ENCODE measurements at places on chromosomes 5 and 9.

DNA sequence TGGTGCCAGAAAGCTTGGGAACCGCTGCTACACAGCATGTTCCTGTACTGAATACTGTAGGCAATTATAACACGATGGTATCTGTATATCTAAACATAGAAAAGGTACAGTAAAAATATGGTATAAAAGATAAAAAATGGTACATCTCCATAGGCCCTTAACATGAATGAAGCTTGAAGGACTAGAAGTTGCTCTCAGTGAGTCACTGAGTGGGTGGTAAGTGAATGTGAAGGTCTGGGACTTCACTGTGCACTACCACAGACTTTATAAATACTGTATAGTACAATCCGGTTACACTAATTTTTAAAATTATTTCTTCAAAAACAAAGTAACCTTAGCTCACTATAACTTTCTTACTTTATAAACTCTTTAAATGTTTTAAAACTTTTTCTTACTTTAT lies 819.9 kb upstream of the GRAMD2B start:
- DNase-seq, result no peak

- no peak for DNase-seq
Measured at GRCh38 chr9:6133346-6134063, 82.1 kb upstream of the IL33 start.

- peak; percentile 91 for DNase-seq
Measured at GRCh38 chr9:137236238-137236935, 4.7 kb upstream of the TUBB4B start.

DNA sequence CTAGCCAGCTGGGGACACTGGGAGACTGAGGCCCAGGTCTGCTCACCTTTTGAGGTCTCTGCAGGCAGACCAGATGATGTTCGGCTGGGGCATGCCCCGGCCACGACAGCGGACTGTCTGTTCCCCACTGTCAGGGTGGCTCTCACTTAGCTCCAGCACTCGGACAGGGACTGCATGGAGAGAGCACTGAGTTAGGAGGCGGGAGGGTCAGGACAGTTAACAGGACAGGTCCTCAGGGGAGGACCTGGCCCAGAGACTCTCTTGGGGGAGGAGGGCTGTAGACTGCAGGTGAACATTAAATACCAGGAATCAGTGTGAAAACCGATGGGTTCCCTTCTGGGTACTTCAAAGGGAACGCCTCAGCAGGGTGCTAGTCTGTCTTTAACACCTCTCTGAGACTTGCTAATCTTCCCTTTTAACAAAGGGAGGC lies 25.1 kb downstream of the PDGFRB start:
- DNase-seq, result no peak

DNA sequence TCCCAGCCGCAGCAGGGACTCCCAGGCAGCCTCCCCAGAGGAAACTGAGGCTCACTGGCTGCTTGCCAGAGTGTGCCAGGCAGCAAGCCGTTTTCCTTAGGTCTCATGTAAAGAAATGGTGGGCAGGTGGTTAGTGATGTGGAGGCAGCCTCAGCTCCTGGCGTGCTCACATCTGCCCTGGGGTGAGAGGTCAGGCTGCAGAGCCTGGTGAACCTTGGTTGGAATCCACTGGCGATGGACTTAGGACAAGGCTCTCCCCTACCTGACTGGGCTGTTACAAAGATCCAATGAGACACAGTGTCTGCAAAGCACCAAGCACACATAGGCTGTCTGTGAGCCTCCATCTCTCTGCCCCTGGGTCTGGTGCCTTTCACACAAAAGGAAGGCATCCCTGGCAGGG lies 30.9 kb downstream of the LHX6 start:
- DNase-seq, result no peak

DNA sequence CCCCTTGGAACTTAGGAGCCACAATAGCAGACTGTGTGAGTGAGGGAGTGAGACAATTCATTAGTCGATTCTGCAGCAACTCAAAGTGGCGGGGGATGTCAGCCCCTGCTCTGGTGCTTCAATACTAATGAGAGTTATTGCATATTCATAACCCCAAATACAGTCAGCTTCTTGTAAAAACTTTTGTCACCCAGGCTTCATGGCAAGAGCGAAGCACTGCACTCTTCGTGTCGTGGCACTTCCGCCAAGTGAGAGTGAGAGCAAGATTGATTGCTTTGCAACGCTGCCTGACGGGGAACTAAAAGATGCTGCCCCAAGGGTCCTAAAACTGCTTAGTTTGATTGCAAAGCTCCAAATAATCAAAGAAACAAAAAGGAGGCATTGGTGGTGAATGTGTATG lies 150.9 kb downstream of the NR2F1-AS1 start:
- DNase-seq, result no peak

DNA sequence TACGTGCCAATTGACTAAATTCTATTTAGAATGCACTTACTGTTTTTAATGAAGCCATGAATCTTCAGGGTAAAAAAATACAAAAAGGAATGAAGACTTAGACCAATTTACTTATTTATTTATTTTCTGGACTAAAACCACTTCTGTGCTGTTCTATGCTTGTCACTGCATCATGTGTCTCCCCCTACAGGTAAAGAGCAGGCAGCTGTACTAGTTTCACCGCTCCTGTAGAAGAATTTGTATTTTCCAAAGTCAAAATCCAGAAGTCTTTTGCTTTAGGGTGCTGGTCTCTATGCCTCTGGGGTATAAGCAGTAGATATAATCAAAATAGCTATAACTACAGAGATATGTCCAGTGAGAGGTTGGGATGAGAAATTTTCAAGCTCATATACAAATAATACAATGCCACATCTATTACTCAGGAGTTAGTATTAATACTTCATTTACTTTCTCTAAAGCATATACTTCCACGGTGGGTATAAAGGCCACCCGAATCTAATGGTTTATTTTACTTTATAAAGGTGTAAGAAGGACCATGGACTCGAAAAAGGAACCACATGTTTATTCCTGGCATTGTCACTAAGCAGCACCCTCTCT lies 591.5 kb downstream of the RAB3C start:
- no peak for DNase-seq

DNA sequence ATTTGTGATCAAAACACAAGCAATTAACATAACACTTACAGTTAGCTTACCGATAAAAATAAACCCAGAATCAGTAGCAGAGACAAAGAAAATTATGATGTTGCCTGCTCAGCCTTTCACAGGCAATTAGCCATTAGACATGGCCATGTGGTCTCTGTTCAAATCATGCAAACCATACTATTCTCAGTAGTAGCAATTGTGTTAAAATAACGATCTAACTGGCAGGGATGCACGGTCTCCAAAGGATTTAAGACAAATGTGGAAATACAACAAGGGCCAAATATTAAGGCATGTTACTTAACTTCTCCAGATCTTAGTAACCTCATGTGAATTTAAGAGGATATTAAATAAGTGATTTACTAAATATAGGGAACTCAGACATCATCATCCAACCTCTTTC lies 59.5 kb downstream of the PTBP3 start:
- no peak for DNase-seq

DNA sequence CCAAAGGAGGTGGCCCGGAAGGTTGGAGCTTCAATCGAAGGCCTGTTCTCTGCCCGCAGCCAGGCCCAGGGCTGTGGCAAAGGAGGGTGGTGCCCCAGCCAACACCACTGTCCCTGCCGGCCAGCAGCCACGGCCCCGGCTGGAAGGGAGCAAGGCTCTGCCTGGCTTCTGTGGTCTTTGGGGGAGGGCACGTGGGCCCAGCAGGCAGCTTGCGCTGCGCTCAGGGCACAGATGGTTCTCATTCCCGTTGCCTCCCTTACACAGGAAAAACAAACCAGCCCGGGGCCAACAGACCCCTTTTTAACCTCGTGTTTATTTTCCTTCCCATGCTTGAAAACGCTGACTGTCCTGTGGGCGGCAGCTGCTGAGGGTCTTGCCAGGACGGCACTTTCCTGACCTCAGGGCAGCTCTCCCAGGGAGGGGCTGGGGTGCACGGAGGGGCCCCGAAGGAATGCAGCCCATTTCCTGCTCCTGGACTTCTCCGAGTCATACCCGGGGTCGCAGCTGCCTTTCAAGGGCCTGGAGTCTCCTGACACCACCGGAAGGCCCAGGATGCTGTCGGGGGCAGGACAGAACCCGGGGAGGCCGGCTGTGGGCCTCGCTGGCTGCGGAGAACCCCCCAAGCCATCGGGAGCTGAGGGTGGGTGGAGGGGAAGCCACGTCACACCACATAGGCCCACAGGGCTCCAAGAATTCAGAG lies 1.1 kb upstream of the GPSM1 start:
- no peak for DNase-seq

DNA sequence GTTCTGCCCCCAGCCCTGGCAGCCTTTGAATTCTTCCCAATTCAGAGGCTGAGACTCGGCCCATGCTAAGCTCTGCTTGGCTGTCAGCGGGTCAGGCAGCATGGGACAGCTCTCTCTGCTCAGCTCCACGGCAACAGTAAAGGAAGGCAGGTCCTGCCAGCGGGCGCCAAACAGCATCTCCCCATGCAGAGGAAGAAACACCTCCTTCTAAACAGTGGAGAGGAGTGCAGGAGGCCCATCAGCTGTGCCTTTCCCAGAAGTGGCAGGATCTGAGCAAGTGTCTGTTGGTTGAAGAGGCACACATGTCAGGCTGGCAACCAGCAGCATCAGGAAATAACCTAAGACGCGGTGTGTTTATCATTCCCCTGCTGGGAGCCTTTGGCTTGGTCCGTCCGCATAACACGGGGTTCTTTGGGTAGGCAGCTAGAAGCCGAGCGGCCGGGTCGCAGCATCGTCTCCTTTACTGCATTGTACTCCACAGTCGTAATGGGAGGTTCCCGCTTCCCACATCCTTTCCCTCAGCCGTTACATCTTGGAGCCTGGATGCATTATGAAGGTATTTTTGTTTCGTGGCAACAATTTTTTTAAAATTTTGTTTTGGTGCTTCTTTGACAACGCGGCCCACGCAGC lies 42.7 kb upstream of the NCS1 start:
- DNase-seq, result no peak

- DNase-seq, result no peak
Measured at GRCh38 chr5:108521841-108522506, 140.1 kb upstream of the FBXL17 start.

- DNase-seq, result no peak
Measured at GRCh38 chr5:1112596-1113331, 901 bp upstream of the SLC12A7 start.

- DNase-seq, result no peak
Measured at GRCh38 chr5:147481376-147481775, 28.5 kb downstream of the DPYSL3 start.

GRCh38 chr5:28014779-28015178 lies 976.4 kb upstream of the CDH9 start:
- DNase-seq, result no peak

- no peak for DNase-seq
Measured at GRCh38 chr9:23702311-23702922, 123.6 kb downstream of the ELAVL2 start.

- DNase-seq, result no peak
Measured at GRCh38 chr9:98793031-98793430, 3.3 kb downstream of the ANKS6 start.

DNA sequence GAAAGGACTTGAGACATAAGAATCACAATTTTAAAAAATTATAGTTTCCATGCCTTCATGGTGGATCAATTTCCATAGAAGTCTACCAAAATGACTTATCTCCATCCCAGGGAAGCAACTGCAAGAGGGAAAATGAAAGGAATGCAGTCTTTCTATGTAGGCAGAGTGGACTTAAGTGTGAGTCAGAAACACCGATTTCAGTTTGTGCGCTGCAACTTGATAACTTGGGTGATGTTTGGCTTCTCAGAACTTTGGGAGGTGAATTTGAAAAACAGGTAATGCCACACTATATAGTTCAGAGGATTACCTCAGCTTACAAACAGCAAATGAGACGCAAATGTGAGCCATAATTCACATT lies 708 bp upstream of the CSNK1G3 start:
- no peak for DNase-seq

DNA sequence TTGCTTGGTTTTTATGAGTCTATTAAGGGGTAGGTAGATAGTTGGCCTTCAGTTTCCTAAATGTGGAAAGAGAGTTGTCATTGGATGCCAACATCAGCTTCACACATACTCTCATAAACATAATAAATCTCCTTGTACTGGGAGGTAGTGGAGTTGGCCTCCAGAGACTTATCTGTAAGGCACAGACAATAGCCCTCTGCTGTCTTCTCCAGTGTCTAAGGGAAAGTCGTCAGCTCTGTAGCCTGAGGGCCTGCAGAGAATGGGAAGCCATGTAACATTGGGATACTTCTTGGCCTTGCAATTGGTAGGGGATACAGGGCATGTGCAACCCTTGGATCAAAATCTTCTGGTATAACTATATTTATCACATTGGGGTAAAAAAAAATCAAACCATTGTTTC lies 331.9 kb upstream of the KLF9 start:
- no peak for DNase-seq

DNA sequence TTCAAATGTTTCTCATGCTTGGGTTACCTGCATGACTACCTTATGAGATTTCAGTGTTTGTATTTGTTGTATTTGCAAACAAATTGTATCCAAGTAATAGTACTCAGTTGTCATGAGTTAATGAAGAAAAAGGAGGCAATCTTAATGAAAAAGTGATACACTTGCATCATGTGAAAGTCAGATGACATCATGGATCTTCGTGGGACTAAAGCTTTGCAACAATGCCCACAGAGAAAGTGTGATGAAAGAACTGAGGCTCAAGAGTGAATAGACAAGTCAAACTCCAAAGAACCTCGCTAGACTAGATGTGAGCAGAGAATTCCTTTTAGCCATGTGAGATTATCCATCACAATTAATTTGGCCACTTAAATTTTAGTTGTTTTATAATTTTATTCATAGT lies 75.4 kb upstream of the ADRB2 start:
- no peak for DNase-seq

All from stimulated activated CD4-positive, alpha-beta T cell treated with anti-CD3 and anti-CD28 coated beads, Interleukin-15, amount 100 ng/mL, for 1 hour (primary cell).